ENCODE measurements at places on chromosomes 4 and X.
A peak's percentile ranks its signal among the peaks of the same experiment; 100 is the strongest.

DNA sequence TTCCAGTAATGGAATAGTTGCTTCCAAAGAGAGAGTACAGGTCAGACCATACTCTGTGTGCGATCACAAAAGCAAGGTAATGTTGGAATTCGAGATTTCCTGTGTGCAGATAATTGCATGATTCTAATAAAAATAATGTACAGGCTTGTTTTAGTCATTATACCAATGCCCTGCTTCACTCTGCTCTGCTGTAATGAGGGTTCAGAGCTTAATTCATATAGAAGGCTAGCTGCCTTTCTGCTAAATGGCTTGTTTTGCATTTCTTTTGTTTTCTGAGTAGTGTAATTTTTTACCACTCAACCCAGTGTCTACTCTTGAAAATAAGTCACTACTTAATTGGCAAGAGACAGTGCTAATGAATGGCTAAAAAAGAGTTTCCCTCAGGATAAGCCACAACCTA is 236.0 kb downstream of the CAMK2D start:
- DNase-seq, result no peak

DNA sequence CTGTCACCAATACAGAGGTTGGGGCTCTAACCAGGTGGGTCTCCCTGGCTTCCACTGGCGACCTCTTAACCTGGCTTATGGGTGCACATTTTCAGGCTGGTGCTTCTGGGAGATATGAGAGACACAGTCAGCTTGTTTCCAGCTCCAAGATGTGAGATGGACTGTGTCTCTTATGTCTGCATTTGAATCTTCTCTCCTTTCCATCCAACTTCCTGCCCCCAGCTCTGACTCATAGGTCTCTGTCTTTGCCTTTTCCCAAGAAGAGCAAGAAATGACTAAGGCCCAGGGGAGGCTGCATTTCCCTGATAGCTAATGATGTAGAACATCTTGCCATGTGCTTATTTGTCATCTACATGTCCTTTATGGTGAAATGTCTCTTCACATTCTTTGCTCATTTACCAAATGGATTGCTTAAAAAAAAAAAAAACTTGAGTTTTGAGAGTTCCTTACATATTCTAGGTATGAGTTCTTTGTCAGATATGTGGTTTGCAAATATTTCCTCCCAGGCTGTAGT is 3.2 kb upstream of the UXT start:
- no peak for DNase-seq

DNA sequence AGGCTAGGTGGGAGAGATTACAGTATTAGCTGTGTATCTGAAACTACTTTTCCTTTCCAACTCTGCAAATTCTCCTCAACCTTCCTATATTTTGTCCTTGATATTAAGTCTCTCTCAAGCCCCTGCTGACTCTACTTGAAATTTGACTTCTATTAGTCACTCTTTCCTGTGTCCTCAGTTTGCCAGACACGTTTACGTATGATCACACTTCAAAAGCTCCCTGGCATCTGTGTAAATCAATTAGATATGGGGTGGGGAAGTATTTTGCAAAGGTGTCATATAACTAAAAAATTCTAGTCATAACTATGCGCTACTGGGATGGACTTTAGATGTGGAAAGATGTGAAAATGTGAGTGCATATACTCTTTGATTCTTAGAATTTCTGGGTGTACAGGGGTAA is 67.4 kb upstream of the ARHGAP24 start:
- no peak for DNase-seq

DNA sequence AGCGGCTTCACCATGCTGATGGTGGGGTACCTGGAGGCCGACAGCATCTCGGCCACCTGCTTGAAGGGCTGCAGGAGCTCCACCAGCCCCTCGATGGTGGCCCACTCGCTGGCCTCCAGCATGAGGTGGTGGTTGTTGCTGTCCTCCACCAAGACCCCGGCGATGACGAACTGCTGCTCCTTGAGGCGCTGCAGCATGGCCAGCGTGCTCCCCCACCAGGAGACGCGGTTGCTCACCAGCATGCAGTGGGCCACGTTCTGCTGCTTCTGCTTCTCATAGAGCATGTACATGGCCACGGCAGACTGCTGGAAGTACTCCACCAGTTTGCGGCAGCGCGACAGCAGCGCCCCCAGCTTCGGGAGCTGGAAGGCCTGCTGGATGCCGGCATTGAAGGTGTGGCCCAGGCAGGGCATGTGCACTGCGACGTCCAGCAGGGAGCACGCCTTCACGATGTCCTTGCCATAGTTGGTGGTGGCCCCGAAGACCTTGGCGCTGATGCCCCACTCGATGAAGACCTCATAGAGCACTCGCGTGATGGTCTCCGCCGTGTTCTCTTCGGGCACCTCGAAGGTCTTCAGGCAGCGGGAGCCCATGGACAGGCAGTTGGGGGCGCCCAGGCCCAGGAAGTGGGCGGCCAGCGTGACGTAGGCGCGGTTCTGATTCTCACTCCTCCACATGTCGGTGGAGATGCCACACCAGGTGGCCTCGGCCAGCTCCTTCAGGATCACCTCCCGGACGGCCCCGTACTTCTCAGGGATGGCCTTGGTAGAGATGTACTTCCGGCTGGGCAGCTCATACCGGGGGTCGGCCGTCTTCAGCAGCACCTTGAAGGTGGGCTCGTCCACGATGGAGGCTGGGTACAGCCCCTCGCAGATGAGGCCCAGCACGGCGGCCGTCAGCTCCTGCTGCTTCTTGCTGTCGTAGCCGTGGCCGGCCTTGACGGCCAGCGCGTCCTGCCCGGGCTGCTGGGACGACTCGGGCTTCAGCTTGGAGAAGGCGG is 11.0 kb downstream of the DHRSX start:
- DNase-seq, result no peak

DNA sequence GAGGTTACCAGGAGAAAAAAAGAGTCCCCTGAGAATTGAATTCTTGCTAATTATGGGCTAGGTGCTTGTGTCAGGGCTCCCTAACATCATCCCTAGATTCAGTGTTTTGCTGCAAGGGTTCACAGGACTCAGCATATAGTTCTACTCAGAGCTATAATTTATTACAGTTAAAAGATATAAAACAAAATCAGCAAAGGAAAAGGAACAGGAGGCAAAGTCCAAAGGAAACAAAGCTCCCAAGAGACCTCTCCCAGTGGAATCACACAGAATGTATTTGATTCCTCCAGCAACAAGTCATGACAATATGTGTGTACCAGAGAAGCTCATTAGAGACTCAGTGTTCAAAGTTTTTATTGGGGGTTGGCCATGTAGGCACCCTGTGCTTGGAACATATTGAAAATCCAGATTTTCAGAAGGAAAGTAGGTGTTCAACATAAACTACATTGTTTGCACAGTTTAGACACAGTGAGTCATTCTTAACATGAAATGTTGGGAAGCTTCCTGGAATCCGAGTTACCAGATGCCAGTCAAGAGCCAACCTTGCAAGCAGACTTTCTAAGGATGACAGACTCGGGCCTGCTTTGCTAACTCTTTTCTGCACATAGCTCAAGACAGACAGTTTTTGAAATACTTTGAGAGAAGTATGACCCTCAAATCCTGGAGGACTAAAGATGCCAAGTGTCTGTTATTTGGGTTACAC is 311.3 kb upstream of the EMCN start:
- DNase-seq, result no peak

DNA sequence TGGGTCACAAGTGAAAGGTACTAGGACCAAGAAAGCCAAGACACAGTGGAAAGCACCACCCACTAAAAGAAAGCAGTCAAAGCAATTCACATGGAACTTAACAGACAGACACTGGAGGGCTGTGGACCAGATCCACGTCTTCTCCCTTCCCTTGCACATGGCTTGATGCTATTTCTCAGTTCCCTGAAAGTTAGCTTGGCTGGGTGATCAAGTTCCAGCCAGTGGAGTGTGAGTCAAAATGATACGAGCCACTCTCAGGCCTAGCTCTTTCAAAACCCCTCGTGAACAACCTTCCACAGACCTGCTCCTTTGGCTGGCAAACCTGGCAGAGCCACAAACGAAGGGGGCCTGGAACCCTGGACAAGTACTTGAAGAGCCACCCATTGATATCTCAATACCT is 52.0 kb downstream of the RELL1 start:
- peak; percentile 15 for DNase-seq

GRCh38 chrX:134236626-134237614 is at the start of gene CCDC160:
TSS of gene CCDC160 (plus strand) at chrX:134237182. CDS start at chrX:134244801, 7,619 bp downstream.
- DNase-seq, result peak; percentile 20

GRCh38 chr4:8115916-8116315 is 42.7 kb downstream of the ABLIM2 start:
- DNase-seq, result no peak

Measured in GM12891 (cell line).